ENCODE measurements at places on chromosomes 12 and 14. TPM values are rescaled to one million over a fixed set of nuclear protein-coding genes. Genes with fewer than 3 reads are reported as not detected.

SOX5 gene
- 1.0 TPM for total RNA-seq

- no peak for DNase-seq
Observed at GRCh38 chr12:44078273-44078672, 242.4 kb downstream of the TMEM117 start.

FOXG1 gene
- not detected for total RNA-seq

DNA sequence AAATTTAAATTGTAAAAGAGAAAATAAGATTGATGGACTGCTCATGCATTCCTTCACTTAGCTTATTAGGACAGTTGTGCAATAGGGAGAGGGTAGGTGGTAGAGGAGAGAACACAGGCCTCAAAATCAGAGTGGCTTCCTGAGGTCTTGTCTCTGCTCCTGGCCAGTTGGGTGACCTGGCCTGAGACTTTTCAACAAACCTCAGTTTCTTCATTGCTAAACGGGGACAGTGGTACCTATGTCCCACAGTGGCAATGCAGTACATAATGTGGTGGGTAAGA, 2.6 kb downstream of the MAP3K12 start:
- no peak for DNase-seq

GRCh38 chr14:58167057-58167456, 15.0 kb upstream of the ARMH4 start:
- no peak for DNase-seq

DACT1 gene
- total RNA-seq = 6.9 TPM
